ENCODE measurements at places on chromosomes 16 and 17.

DNA sequence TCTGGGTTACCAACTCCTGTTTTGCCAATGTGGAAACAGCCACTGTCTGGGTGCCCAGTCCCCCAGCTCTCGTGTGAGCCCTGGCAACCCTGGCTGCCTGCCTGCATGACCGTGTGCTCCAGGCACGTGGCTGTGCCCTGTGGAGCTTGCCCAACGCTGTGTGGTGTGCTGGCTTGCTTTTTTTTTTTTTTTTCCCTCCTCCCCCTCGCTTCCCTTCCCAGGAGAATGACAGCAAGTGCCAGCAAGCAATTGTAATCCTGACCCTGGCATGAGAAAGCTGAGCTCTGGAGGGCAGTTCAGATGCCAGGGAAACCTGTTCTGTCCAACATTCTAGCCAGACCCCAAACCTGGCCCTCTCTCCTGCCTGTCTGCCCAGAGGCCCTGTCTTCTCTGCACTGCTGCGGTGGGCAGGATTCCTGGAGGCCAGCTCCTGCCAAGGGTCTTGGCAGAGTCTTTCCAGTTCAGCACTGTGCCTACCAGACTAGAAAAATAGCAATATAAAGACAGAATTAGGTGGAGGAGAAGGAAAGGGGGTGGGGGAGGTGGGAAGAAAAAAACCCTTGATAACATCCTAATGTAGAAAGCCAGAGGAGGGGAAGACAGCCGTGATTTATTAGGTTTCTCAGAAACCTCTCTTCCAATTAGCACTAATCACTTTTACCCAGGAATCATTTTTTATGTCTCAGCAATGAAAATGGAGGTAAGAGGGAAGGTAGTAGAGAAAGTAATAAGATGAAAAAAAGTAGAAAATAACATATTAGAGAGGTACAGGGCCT is 9.0 kb downstream of the HLF start:
- peak; percentile 80 for DNase-seq

- DNase-seq: no peak
Measured at GRCh38 chr16:28897826-28898225, 19.5 kb downstream of the ATP2A1 start.

DNA sequence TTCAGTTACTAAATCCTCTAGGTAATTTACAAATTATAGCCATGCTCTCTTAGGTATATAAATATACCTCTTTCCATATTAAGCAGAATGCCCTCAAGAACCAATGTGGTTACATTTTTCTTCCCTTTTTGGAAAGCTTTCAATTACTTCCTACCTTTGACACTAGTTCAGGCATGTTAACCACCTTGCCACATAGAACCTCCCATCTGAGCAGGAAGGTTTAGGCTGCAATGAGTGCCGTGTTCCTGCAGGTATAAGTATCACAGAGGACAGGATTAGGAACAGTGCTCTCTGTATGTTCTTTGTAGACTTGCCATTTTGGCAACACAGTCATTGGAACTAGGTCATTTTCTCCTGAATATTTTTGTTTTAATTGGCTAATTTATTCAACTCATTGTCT is 20.1 kb downstream of the KRT25 start:
- no peak for DNase-seq

- no peak for DNase-seq
Measured at GRCh38 chr17:43169561-43170139, 1.4 kb upstream of the NBR1 start.

GRCh38 chr16:89517128-89517527 is 8.9 kb downstream of the SPG7 start:
- no peak for DNase-seq

- DNase-seq: no peak
Measured at GRCh38 chr17:55784666-55785065, 33.8 kb downstream of the PCTP start.

GRCh38 chr17:8289103-8289397 is 580 bp downstream of the RANGRF start:
- no peak for DNase-seq

GRCh38 chr17:19726631-19727376 is 10.4 kb upstream of the SLC47A2 start:
- peak; percentile 7 for DNase-seq

- no peak for DNase-seq
Measured at GRCh38 chr17:28738680-28739384, 5.0 kb upstream of the TRAF4 start.

GRCh38 chr16:80116711-80117110 is 424.1 kb upstream of the DYNLRB2 start:
- DNase-seq: no peak

DNA sequence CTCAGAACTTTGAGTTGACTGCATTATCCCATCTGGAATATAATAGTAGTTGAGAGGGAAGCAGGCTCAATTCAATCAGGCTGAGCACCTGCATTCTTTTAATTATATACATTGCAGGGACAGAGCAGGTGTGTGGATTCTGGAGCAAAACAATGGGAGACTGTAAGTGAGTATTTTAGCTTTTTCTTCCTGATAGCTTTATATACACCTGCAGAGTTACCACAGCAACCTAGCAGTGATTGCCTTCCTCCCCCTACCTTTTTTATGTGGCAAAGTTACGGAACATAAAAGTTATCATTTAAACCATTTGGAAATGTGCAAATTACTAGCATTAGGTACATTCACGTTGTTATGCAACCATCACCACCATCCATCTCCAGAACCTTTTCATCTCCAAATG is 25.4 kb upstream of the RHOT1 start:
- no peak for DNase-seq

- DNase-seq: no peak
Measured at GRCh38 chr16:85848986-85849385, 49.5 kb downstream of the COX4I1 start.

DNA sequence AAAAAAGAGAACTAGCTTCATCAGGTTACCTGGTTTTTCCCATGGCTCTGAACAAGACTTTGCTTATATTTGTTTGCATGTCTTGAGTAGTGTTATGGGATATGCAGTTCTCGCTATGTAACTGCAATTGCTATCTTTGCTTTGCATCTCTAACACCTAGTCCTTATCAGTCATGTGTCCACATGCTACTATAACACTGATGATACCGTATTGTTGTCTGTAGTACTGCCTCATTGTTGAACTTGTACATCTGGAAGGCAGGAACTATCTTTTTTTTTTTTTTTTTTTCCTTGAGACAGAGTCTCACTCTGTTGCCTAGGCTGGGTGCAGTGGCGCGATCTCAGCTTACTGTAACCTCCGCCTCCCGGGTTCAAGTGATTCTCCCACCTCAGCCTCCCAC is 2.5 kb downstream of the PSME3 start:
- DNase-seq: no peak

DNA sequence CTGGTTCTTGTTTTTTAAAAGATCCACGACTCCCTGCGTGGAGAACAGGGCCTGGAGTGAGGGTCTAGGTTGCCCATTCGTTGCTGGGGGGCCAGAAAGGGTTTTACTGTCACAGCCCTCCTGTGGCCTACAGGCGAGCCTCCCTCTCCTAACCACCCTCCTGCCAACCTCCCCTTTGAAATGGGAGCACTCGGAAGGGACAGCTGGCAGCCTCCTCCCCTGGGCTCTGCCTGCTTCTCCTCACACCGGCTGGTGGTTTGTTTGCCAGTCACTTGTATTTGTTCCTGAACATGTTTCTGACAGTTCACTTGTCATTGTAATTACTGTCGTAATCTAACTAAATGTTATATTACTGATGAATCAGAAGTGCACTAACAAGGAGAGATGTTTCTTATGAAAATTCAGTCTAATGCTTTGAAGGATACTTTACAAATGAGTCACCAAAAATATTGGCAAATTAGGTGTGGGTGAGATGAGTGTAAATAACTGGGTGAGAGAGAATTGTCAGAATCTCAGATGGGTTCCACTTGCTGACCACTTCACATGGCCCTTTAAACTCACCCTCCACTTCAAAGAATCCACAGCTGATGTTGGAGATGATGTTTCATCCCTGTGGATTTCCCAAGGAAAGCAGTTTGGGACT is 2.7 kb upstream of the SPPL2C start:
- DNase-seq: no peak

GRCh38 chr17:35855965-35856364 is 12.7 kb downstream of the HEATR9 start:
- DNase-seq: no peak

- DNase-seq: no peak
Measured at GRCh38 chr16:80277182-80277581, 263.6 kb upstream of the DYNLRB2 start.

GRCh38 chr17:65749479-65749878 is 188.0 kb upstream of the AXIN2 start:
- no peak for DNase-seq

GRCh38 chr16:89733322-89733721 is 12.0 kb downstream of the ZNF276 start:
- no peak for DNase-seq

GRCh38 chr16:89303617-89304016 is 86.1 kb downstream of the ZNF778 start:
- DNase-seq: no peak

DNA sequence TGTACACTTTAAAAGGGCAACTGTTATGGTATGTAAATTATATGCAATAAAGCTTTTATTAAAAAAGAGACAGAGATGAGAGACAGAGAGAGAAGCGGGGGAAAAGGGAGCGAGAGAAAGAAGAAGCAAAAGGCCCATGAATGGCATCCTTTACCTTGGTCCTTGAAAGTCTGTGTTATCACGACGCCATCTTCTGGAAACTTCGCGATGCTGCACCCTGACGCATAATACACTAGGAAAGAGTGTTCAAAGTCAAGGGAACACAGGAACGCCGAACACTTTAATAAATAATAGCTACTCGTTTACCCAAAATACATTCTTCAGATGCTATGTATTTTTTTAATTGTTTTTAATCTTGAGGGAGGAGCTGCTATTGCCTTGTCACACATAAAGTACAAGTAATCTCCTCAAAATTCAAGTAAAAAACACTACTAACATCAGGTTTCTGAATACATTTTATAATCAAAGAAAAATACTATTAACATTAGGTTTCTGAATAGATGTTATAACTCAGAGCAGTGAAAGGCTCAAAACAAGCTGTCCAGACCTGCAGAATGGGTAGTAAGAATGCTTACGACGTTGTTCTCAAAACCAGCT is 23.0 kb upstream of the SLC38A8 start:
- peak; percentile 59 for DNase-seq

DNA sequence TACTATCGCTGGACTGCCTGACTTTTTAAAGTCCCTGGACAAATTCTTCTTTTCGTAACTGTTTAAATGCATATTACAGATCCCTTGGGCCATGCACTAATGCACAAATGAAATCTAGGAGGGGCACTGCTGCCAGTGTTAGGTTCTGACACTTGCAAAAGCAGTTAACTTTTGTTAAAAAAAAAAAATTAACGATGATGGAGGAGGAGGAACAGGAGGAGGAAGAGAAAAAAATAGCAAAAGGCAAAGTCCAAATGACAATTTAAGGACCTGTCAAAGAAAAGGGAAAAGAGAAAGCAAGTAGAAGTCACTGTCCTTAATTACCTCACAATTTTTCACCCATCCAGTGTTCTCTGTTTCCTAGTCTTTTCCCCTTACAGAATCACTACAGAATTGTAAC is 97.8 kb upstream of the CORO6 start:
- no peak for DNase-seq

DNA sequence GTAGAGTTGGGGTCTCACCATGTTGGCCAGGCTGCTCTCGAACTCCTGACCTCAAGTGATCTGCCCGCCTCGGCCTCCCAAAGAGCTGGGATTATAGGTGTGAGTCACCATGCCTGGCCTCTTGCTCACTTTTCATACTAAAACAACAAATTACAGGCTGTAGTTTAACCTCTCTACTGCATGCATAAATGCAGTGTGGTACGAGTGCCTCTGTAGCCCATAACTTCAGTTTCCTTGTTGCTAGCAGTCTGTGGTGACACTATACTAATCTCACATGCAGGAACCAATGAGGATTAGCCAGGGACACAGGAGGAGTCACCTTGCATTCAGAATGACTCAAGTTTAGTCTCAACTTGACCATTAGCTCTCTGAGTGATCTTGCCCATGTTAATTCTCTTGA is 20.1 kb downstream of the HMOX2 start:
- no peak for DNase-seq

DNA sequence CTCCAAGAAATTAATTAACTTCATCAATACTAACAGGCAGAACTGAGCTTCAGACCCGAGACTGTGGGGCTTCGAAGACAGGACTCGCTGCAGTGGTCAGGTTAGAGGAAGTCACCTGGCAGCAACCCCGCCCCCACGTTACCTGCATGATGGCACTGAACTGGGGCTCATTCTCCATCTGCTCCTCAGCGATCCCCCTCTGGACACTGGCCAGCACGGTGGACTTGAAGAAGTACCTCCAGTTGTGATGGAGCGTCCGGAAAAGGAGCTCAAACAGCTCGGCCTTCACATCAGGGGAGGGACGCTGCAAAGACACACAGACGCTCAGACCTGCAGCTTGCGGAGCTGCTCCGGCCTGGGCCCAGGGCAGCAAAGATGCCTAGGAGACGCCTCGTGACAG is 40.9 kb upstream of the GSG1L start:
- no peak for DNase-seq

DNA sequence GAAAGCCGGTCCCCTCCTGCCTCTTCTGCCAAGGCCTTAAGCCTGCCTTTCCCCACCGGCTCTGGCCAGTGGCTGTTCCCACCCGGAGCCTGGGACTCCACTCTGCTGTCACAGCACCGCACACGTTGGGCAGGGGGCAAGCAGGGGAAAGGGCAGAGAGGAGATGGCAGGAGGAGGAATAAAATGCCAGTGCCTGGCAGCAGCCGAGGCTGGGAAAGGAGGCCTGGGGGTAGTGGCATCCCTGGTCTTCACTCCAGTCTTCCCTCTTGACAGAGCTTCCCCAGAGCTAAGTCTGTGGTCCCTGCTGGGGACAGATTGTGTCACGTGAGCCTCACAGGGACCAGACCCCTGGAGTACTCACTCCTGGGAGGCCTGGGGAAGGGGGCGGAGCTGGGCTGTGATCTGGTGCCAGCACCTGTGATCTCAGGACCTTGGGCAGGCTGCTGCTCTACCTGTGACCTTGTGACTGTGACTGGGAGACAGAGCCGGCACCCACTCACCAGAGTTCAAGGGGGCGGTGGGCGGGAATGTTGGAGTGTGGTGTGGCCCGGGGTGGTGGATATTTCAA is 97.2 kb upstream of the GSE1 start:
- DNase-seq: no peak

- DNase-seq: no peak
Measured at GRCh38 chr17:64494121-64494520, 2.7 kb downstream of the POLG2 start.

GRCh38 chr17:34816848-34817247 is 144.4 kb downstream of the CCT6B start:
- DNase-seq: no peak

GRCh38 chr16:84458606-84459532 is 45.6 kb downstream of the MEAK7 start:
- DNase-seq: no peak

Measured in globus pallidus (tissue), 1 donor.